Esophagus squamous epithelium (tissue), 5 donors: ENCODE measurements at places on chromosomes 6 and 20.

DNA sequence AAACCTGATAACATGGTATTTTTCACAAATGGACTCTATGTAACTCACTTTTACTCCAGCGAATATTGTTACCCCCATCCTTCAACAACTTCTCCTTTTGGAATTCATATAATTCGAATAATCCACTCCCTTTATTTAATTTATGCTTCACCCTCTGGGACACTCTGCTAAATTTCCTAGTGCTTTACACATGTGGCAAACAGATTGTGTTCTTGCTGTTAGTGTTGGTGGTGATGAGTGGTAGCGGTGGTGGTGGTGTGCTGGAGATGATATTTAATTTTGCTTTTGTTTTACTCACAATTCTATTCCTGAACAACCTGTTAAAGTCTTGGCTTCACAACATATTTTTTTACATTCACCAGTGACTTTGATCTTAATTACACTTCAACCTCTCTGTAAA lies 32.8 kb downstream of the HTR1B start:
- no peak for DNase-seq

DNA sequence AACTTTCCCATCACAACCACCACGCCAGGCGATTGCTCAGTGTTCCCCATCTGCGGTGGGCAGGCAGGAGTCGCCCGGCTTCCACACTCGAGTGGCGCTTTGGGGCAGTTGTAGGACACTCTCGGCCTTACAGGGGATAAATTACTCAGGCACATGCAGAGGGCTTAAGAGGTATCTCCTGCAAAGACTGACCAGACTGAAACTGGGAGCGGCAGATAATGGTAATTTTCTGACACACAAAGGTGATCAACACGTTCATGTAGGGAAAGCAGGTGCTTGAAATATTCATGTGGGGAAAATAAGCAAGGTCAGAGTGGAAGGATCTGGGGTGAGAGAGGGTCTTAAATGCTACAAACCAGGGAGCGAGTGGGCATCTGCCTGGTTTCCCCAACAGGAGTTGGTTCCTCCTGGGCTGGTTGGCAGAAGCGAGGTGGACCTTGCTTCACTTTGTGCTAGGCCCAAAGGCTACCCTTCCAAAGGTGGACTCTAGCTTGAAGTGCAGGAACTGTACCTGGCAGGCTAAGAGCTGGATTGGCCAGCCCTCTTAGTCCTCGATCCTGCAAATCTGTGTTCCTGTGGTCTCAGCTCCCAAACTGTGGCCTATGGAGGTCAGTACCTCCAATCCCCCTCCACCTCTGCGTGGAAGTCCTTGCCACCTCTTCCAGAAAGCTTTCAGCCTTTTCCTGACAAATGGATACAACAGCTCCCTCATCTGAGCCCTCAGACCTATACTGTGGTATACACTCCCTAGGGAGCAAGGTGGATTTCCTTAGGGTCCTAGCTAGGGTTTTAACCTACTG lies 16.7 kb downstream of the PLAGL2 start:
- no peak for DNase-seq

GRCh38 chr6:124661097-124661661 lies 301.1 kb upstream of the RNF217 start:
- no peak for DNase-seq

DNA sequence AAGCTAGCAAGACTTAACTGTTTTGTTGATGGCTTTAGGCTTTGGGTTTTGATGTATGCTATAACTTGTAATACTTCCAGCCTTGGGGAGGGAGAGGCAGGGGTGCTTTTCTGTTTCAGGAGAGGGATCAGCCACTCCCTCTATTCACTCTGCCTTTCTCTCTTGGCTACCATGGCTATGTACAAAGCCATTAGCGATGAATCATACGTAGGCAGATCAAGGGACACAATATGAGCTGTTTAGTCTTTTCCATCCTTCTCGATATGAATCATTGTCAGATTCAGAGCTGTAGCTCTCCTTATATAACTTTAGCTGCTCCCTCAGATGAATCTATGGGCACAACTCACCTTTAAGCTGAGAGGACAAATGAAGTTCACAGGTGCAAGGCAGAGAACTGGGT lies 230.6 kb downstream of the TSHZ2 start:
- no peak for DNase-seq

- no peak for DNase-seq
Measured at GRCh38 chr6:166490671-166491500, 95.6 kb downstream of the RAMACL start.

- no peak for DNase-seq
Measured at GRCh38 chr6:118650582-118651281, 659 bp downstream of the CEP85L start.

DNA sequence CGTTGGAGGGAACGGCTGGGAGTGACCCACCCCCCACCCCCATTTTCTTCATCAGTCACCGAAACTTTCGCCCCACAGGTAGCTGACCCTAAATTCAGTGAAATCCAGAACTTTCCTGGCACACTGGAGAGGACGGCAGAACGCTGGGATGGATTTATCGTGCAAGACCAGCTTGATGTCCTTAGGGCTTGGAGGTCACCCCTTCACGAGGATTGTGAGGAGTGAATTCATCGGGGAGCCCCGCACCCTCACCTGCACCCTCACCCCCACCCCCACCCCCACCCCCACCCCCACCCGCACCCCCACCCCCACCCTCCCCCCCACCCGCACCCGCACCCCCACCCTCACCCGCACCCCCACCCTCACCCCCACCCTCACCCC lies 13.3 kb upstream of the TCFL5 start:
- DNase-seq: no peak

- DNase-seq: no peak
Measured at GRCh38 chr6:36718560-36718959, 20.9 kb downstream of the RAB44 start.
